ENCODE measurements at places on chromosomes 5 and 9.

- DNase-seq: no peak
These were observed 490.7 kb downstream of the CDH18 start for GRCh38 chr5:19497229-19497815.

- no peak for DNase-seq
These were observed 7.6 kb upstream of the DNAJA1 start for GRCh38 chr9:33017283-33018041.

DNA sequence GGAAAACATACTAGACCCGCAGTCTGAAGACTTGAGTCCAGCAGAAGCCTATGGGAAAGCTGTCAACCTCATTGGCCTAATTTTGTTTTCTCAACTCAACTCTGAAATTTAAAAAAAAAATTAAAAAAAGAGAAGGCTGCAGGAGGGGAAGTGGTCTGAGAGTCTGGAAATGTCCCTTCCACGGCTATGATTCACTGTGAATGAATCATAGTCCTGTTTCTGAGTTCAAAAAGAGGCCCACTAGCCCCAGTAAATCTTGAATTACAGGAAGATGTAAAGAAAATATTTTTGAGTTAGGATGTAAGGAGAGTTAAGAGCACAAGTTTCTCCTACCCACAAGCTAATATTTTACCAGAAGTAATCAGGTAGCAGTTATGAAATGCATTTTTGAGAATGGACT is 565.5 kb upstream of the DMAC1 start:
- DNase-seq: peak; percentile 20

DNA sequence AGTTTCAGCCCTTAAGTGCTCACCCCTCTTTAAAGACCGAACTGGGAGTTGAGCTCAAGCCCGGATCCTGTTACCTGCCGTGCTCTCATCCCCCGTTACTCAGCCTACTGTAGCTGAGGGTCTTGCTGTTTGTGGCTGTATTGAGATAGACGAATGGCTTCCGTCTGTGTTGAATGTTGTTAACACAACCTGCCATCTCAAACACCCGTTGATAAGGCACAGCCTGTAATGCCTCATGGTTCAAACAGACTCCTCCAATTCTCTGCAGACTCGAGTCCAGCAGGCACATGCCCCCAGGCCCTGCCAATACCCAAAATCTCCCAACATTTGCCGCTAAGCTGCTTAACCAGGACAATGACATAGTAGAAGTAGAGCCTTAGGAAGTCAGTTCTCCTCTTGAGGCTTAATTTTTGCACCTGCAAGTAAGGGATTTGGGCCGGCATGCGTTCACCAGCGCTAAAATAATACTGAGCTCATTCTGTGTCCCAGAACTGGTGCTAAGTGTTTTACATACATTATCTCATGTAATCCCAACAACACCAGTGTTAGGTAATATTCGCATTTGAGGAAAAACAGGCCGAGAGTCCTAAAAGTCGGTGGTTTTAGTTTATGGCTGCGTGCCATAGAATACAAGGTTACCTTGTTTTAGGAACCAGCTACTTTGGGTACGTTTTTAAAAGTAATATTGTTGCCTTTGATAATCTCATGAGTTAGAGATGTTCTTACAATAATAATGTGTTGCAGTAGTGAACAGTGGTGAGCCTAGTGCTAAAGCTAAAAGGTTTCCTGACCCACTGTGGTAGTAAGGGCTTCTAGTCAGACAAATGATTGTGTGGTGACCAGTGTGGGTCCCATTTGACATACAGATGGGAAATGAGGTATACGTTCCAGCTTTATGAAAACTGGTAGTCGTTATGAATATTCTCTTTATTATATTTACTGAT is 1.5 kb upstream of the RFX3 start:
- peak; percentile 19 for DNase-seq

- DNase-seq: peak; percentile 91
These were observed 552.0 kb upstream of the KLF4 start for GRCh38 chr9:108041551-108041950.

DNA sequence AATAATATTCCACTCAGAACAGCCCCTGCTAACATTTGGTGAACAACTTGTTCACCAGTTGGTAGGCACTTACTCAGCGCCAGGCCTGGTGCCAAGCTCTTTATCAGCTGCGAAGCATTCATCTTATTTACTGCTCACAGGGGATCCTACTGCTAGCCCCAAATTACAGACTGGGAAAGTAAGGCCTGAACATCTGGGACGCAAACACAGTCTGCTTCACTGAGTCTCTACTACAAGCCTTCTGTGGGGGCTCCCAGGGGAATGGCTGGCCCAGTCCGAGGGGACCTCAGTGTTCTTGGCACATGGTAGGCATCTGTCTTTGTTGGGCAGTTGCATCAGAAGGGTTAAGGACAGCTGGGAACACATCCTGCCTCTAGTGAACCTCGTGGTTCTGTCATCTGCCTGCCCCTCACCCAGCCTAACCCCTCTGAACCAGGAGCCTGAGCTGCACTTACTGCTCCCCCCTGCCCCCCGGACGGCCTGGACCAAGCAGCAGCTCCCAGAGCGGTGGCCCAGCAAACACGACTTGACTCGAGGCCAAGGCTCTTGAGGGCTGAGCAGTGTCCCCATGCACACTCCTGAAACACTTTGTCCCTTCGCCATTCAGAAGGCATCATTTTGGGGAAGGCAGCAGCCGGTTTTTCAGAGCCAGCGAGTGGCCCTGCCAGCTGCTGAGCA is at the start of gene PHYHD1:
TSS of gene PHYHD1 (plus strand) at position 602 of the 678 bp plus-strand sequence. CDS start 1,342 bp downstream, outside the sequence.
- DNase-seq: peak; percentile 64

- no peak for DNase-seq
These were observed 197.6 kb downstream of the NR3C1 start for GRCh38 chr5:143205883-143206195.

GRCh38 chr5:78782728-78783127 is 134.2 kb upstream of the LHFPL2 start:
- DNase-seq: no peak

DNA sequence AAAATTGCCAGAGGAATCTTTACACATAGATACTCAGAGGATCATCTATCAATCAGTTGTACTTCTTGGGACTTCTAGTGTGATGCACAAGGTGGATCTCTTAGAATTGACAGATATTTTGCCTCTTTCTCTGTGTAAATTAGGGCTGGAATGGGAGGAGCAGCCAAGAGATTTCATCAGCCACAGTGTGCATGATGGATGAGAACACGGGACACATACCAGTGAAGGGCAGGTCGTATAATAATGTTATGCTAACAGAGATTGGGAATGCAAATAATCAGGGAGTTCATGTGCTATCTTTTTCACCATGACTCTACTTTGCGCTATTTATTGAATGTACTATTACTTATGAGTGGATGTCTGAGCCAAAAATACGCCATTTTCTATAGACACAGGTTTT is 43.3 kb upstream of the ISOC1 start:
- DNase-seq: no peak

DNA sequence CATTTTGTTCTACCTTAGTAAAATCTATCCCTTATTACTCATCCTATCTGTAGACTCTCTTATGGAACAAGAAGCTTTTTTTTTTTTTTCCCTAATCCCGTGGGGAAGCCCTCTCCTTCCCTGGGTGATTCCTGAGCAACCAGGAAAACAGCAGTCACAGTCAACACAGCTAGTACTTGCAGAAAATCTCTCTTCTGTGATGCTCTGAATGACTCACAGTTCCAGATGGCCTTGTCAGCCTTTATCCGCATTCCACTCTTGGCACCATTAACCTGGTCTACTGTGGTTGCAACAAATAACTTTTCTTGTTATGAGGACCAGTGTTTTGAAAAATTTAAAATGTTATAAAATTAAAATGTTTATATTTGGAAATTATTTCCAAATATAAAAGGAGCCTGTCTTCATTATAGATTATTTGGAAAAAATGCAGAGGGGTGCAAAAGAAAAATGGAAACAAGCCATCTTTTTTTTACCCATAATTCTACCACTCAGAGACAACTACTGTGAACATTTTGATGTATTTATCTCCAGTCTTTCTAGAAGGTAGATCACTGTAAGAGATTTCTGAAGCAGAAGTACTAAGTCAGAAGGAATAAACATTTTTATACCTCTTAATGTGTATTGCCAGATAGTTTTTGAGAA is 486.7 kb downstream of the RAB3C start:
- DNase-seq: peak; percentile 87

GRCh38 chr5:7978991-7979390 is 110.0 kb downstream of the MTRR start:
- DNase-seq: no peak

DNA sequence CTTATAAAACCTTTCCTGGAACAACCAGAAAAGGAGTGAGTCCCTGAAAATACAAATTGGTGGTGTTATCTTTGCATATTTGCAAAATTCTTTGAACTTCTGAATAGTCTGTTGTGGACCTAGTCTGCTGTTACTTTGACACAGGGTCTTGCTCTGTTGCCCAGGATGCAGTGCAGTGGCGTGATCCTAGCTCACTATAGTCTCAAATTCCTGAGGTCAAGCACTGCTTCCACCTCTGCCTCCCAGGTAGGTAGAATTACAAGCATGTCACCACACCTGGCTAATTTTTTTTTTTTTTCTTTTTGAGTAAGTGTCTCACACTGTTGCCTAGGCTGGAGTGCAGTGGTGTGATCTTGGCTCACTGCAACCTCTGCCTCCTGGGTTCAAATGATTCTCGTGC is 43.7 kb upstream of the SPRY4 start:
- no peak for DNase-seq

Measured in epithelial cell of esophagus (primary cell).